ENCODE measurements at places on chromosomes 12 and 14. TPM values are rescaled to one million over a fixed set of nuclear protein-coding genes. Genes with fewer than 3 reads are reported as not detected.

ISCU gene
- 120 TPM for total RNA-seq

INHBE gene
- not detected for total RNA-seq

FAM186B gene
- total RNA-seq, result 1.1 TPM

MAP3K9 gene
- 14.3 TPM for total RNA-seq

TMEM132C gene
- not detected for total RNA-seq

ASCL1 gene
- total RNA-seq, result not detected

CPNE6 gene
- total RNA-seq, result not detected

SERPINA10 gene
- total RNA-seq, result not detected

AGAP2 gene
- 0.23 TPM for total RNA-seq

All from PC-3 (cell line).